Hippocampal formation (tissue), 2 donors: ENCODE measurements at places on chromosomes 12 and 14.

GRCh38 chr12:59787610-59788009 lies 191.8 kb downstream of the SLC16A7 start:
- no peak for DNase-seq

DNA sequence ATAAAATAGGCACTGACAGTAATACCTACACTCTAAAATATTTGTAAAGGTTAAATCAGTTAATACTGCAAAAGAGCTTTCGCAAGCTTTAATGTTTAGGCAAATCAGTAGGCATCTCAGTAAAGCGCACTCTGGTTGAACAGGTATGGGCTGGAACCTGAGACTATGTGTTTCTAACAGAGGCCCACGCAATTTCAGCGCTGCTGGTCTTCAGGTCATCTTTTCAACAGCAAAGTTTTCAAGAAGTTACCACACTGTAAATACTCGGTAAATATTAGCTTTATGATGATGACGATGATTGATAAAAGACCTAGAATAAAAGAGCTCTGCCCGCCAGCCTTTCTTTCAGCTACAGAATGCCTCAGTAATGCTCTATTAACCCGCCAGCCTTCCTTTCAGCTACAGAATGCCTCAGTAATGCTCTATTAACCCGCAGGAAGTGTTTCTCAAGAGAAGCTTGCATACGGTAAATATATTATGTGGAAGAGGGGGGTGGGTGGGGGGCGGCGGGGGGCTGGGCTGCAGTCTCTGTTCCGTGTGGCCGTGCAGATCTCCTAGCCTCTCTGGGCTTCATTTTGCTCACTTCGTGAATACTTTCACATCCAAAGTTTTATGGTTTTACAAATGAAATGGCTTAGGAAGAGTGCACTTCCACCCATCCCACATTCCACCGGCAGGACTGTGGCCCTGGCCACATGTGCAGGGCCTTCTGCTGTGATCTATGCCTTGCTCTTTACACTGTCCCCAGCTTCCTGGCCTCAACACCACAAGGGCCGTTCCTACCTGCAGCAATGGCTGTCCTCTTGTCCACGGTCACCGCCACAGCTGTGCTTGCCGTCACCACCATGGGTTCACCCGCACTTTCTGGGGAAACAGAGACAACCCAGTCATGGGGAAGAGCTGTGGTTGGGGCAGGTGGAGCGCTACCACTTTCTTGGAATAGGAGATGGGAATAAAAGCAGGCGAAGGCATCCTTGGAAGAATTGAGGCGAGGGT lies 19.9 kb downstream of the LRTM2 start:
- no peak for DNase-seq

DNA sequence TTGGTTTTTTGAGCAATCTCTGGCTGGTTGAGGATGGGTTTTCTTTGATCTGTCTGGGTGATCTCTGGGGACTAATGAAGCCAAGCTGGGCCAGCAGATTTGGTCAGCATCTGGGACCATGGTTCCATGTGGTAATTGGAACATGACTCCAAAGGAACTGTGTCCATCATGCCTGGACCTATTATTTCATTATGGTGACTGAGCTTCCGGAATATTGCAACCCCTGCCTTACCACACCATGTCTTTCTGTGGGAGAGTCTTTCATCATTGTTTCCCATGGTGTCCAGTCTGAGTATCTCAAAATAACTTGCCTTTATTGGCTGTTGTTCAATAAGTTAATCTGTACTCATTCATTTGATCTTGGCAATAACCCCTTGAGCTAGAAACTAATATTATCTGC lies 624.9 kb upstream of the TBX3 start:
- no peak for DNase-seq

DNA sequence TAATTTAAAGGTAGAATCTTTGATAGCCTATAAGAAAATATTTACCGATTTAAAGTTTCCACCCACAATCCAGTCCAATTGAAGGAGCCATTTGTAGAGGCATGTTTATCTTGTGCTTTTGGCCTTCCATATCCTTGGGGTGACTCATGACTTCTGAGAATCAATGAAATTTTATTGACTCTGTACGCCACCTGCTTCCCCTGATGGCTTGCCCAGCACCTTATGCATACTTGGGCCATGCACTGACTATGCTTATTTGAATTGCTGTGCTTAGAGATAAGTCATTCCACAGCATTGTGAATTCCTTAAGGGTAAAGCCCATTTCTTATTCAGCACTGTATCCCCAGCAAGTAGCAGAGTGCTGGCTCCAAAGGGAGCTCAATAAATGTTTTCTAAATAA lies 954.8 kb upstream of the SEL1L start:
- DNase-seq, result no peak

GRCh38 chr12:90858252-90858651 lies 96.7 kb downstream of the CCER1 start:
- no peak for DNase-seq

DNA sequence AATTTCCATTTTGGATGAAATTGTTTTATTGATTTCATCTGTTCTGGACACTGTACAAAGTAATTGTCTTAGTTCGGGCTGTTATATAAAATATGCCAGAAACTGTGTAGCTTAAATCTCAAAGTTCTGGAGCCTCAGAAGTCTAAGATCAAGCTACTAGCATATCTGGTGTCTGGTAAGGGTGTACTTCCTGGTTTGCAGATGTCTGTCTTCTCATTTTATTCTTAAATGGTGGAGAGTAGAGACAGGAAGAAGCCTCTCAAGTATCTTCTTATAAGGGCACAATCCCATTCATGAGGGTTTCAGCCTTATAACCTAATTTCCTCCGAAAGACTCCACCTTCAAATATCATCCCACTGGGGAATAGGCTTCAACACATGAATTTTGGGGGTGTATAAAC lies 51.3 kb downstream of the MON2 start:
- no peak for DNase-seq

- no peak for DNase-seq
Observed at GRCh38 chr12:52611080-52611468, 7.3 kb downstream of the KRT73 start.
